ENCODE measurements at places on chromosomes 12 and 14.

DNA sequence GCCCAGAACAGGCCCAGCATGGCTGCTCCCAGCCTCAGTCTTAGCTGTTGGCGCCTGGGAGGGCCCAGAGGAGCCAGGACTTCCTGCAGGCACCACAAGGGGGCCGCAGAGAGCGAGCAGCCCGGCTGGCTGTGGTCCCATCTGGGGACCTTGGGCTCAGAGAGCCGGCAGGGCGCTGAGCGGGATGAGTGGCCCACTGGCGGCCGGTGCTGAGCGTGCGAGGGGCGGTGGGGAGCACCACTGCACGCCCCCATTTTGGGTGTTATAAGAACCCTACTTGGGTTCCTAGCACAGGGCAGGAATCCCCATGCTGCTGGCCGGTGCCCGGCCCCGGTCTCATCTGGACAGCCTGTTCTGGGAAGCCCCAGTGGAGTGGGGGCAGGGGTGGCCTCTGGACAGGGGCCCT lies 25.9 kb upstream of the CRIP2 start:
- H3K4me3 ChIP-seq, result no peak overlapping the region
- H3K27ac ChIP-seq, result no peak overlapping the region
- H3K4me1 ChIP-seq, result peaks cover 11% of the 10 kb centered on the region
- peak; percentile 90 for DNase-seq
- peaks cover 71% of the 10 kb centered on the region for H3K36me3 ChIP-seq

- DNase-seq, result no peak
- no peak overlapping the region for H3K4me3 ChIP-seq
- H3K4me1 ChIP-seq, result no peaks in the 10 kb centered on the region
- H3K27me3 ChIP-seq, result no peaks in the 10 kb centered on the region
- H3K36me3 ChIP-seq, result no peaks in the 10 kb centered on the region
These were observed 9.8 kb downstream of the ATL1 start for GRCh38 chr14:50569714-50570274.

- no peak for DNase-seq
- no peaks in the 10 kb centered on the region for H3K27me3 ChIP-seq
- no peaks in the 10 kb centered on the region for H3K36me3 ChIP-seq
- no peak overlapping the region for H3K27ac ChIP-seq
These were observed 30.9 kb downstream of the NIN start for GRCh38 chr14:50800032-50800431.

DNA sequence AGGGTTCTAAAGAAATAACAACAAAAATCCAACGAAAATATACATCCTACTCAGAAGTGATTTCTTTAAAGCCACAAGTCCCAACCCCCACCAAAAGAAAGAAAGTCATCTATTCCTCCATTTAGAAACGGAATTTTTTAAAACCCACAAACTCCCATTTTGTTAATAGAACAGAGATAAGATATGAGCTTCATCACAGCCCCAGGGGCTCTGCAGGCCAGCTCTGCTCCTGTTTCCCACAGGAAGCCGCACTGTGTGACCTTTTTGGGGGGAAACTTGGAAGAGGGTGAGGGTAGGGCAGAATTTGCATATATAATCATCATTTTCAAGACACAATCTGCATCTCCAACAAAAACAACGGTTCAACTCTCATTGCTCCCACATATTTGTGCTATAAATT lies 2.8 kb downstream of the FBXL14 start:
- no peak for DNase-seq
- peak overlapping the region; percentile 96 for H3K27ac ChIP-seq
- H3K4me1 ChIP-seq, result peaks cover 67% of the 10 kb centered on the region
- H3K36me3 ChIP-seq, result peaks cover 14% of the 10 kb centered on the region
- no peaks in the 10 kb centered on the region for H3K27me3 ChIP-seq

DNA sequence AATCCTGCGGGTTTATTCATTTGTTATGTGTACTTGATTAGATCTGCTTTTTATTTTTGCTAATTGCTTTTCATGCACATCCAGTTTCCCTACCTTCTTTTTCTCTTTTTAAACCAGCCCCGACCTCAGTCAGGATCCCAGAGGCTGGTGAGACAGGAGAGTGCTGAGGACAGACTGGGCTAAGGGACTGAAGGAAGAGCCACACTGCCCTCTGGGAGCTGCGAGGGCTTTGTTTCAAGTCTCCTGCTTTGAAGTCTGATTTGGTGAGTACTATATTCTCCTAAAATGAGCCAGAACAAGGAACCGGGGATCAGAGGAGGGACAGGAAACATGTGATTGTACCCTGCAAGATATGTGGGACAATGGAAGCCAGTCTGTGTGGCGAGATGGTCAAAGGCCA lies 23.9 kb downstream of the PRICKLE1 start:
- H3K27ac ChIP-seq, result no peak overlapping the region
- H3K4me1 ChIP-seq, result no peaks in the 10 kb centered on the region
- H3K36me3 ChIP-seq, result no peaks in the 10 kb centered on the region
- no peak for DNase-seq
- H3K27me3 ChIP-seq, result no peaks in the 10 kb centered on the region

DNA sequence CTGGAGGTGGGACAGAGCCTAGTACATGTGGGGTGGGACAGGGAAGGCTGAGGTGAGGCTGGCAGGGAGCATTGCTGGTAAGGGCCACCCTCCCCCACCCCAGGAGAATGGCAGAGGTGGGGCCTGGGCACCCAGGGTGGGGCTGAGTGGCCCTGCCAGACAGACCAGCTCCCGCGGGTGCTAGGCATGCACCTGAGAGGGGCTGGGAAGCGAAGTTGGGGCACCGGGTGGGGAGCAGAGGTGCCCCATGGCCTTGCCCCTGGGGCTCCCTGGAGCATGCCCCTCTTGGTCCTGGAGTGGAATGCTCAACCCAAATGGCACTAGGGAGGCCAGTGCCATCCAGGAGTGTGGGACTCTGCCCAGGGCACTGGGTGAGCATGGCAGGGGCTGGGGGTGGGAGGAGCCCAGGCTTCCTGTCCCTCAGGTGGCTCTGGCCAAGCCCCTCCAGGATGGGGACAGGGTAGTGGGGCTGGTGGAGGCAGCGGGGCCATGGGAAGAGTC lies 1.3 kb downstream of the TNFAIP2 start:
- peaks cover 18% of the 10 kb centered on the region for H3K27me3 ChIP-seq
- peak overlapping the region; percentile 63 for H3K4me3 ChIP-seq
- H3K27ac ChIP-seq, result peak overlapping the region; percentile 95
- H3K4me1 ChIP-seq, result peaks cover 95% of the 10 kb centered on the region
- no peaks in the 10 kb centered on the region for H3K36me3 ChIP-seq
- DNase-seq, result peak; percentile 79

- H3K27me3 ChIP-seq, result no peaks in the 10 kb centered on the region
- peaks cover 10% of the 10 kb centered on the region for H3K36me3 ChIP-seq
- H3K4me3 ChIP-seq, result no peak overlapping the region
These were observed 15.0 kb upstream of the GALNT16 start for GRCh38 chr14:69244946-69245345.

DNA sequence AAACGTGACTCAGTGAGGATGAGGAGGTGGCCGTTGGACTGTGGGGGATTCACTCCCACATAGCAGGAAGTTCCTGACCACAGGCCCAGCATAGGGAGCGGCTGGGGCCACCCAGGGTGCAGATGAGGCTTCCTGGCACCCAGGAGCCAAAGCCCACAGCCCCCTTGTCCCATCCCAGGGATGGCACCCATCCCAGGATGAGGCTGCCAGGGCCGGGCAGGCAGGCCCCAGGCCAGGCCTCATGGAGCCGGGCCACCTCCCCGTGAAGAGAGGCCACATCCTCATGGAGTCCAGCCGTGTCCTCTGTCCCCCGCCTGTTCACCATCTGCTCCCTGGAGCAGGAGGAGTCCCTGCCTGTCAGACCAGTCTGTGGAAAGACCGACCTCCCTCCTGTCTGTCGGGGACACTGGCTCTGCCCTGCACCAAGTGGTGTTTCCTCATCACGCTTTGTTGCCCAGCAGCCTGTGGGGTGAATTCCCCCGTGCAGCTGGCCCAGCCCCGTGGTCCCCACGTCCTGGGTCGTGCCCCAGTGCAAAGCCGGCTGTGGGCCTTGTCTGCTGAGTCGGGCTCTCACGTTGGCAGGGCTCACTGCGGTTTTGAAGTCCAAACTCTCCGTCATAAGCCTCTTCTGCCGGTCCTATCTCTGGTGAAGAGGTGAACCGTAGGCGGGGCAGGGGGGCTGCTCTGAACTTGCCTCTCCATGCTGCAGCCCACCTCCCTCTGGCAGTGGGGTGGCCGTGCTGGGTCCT lies 24.5 kb downstream of the MMP17 start:
- no peak overlapping the region for H3K27ac ChIP-seq
- peak; percentile 71 for DNase-seq
- no peaks in the 10 kb centered on the region for H3K4me1 ChIP-seq
- no peaks in the 10 kb centered on the region for H3K36me3 ChIP-seq

DNA sequence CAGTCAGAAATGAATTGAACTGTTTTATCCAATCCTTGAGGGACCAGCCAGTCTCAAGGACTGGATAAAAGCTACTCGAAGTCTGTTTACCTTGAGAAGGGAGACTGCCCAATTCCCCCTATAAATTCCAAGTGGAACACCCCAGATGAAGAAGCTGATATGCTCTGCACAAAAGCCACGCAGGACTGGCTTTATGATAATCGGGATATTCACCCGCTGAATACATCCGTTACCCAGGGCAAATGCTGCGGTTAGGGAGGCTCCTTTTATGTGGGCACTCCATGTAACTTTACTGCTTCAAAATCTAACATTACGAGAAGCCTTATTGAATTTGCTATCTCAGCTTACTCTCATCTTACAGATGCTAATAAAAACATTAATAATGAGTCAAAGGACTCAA lies 119.1 kb downstream of the DENND5B start:
- H3K27me3 ChIP-seq, result no peaks in the 10 kb centered on the region
- H3K4me1 ChIP-seq, result no peaks in the 10 kb centered on the region
- no peaks in the 10 kb centered on the region for H3K36me3 ChIP-seq
- no peak for DNase-seq
- H3K4me3 ChIP-seq, result no peak overlapping the region
- no peak overlapping the region for H3K27ac ChIP-seq

GRCh38 chr12:132257955-132258490 lies 71.4 kb downstream of the GALNT9 start:
- DNase-seq, result no peak
- H3K27me3 ChIP-seq, result no peaks in the 10 kb centered on the region
- no peaks in the 10 kb centered on the region for H3K36me3 ChIP-seq
- no peaks in the 10 kb centered on the region for H3K4me1 ChIP-seq
- no peak overlapping the region for H3K4me3 ChIP-seq

DNA sequence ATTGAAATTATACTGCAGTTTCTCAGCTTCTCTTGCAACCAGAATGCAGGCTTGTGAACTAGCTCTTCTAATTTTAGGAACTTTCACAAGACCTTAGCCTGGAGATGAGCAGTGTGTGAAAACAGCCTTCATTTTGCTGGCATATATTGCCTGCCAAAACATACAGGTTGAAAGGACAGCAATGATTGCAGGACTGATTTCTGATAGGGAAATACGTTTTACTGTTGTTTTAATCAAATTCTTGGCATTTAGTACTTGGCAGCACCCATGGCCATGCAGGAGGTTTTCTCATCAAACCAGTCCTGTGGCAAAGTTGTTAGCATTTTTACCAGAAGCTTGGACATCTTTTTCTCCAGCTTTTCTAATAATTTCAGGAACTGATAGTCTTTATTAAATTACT lies 91.9 kb upstream of the MUCL1 start:
- H3K27ac ChIP-seq, result no peak overlapping the region
- H3K36me3 ChIP-seq, result no peaks in the 10 kb centered on the region
- H3K27me3 ChIP-seq, result no peaks in the 10 kb centered on the region
- no peak overlapping the region for H3K4me3 ChIP-seq
- DNase-seq, result no peak

GRCh38 chr12:108973629-108974152 lies 47.2 kb downstream of the SVOP start:
- no peaks in the 10 kb centered on the region for H3K4me1 ChIP-seq
- no peaks in the 10 kb centered on the region for H3K36me3 ChIP-seq
- H3K4me3 ChIP-seq, result no peak overlapping the region
- no peak overlapping the region for H3K27ac ChIP-seq
- DNase-seq, result no peak

DNA sequence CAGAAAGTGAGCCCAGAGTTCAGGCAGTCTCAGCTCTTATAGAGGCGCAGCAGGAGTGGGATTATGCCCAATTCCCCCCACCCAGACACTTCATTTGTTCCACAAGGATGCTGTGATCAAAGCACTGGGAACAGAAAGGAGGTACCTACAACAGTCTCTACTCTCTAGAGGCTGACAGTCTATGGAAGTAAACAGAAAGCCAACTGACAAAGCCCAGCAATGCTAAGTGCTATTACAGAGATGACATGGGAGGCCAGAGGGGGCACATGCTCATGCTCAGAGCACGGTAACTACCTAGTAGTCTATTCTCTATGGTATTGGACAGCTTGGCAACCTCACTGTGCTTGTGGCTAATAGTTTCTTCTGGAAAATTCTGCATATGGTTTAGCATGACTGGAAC lies 85.9 kb downstream of the STXBP6 start:
- H3K4me1 ChIP-seq, result no peaks in the 10 kb centered on the region
- H3K27me3 ChIP-seq, result no peaks in the 10 kb centered on the region

- no peaks in the 10 kb centered on the region for H3K27me3 ChIP-seq
- no peak for DNase-seq
- no peak overlapping the region for H3K4me3 ChIP-seq
- H3K36me3 ChIP-seq, result no peaks in the 10 kb centered on the region
- no peak overlapping the region for H3K27ac ChIP-seq
These were observed 6.0 kb downstream of the KCNA1 start for GRCh38 chr12:4915752-4916151.

- H3K4me3 ChIP-seq, result no peak overlapping the region
- no peak for DNase-seq
- H3K27ac ChIP-seq, result no peak overlapping the region
These were observed 141.5 kb upstream of the ARID2 start for GRCh38 chr12:45587877-45588533.

DNA sequence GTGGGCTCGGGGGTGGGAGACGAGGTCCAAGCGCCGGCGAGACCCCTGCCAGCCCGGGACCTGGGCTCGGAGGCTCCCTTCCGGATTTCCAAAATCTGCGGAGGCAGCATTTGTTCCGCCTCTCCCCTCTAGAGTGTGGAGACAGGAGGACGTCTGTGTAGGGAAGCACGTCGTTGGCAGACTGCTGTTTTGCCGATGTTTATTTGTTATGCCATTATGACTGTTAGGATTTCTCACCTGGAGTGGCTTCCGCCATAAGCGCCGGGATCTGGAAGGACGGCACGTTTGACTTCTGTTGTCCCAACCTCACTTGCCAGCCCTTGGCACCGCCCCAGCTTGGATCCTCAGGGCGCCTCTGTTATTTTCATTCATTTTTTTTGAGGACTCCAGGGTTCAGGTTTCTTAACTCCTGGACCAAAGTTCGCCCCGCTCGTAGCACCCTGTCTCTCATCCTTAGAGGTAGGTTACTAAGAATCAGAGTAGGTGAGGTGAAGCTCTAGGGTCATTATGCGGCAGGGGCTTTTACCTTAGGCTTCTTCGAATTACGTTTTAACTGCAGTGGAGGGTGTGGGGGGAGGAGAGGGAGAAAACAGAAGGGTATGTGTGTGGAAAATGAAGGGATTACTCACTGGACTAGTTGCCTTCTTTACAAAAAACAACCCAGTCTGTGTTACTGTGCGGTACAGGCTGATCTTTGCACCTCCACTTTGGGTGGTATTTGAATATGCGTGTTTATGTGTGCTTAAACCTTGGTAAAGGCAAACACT lies 547 bp upstream of the PYGL start:
- H3K4me3 ChIP-seq, result peak overlapping the region; percentile 56
- DNase-seq, result peak; percentile 79
- H3K27me3 ChIP-seq, result peaks cover 22% of the 10 kb centered on the region
- no peaks in the 10 kb centered on the region for H3K4me1 ChIP-seq

- H3K36me3 ChIP-seq, result no peaks in the 10 kb centered on the region
- H3K4me3 ChIP-seq, result no peak overlapping the region
- no peaks in the 10 kb centered on the region for H3K27me3 ChIP-seq
- no peaks in the 10 kb centered on the region for H3K4me1 ChIP-seq
- no peak overlapping the region for H3K27ac ChIP-seq
These were observed 659.5 kb downstream of the TMEM121 start for GRCh38 chr14:106185837-106186233.

- no peaks in the 10 kb centered on the region for H3K36me3 ChIP-seq
- H3K27me3 ChIP-seq, result peaks cover 42% of the 10 kb centered on the region
- H3K4me1 ChIP-seq, result peaks cover 26% of the 10 kb centered on the region
- DNase-seq, result no peak
- no peak overlapping the region for H3K27ac ChIP-seq
These were observed 3.0 kb upstream of the ZC3H14 start for GRCh38 chr14:88559852-88560251.
